ENCODE measurements at places on chromosomes 11 and 22.

GRCh38 chr22:39177791-39178190 is 25.3 kb upstream of the CBX7 start:
- DNase-seq: no peak

DNA sequence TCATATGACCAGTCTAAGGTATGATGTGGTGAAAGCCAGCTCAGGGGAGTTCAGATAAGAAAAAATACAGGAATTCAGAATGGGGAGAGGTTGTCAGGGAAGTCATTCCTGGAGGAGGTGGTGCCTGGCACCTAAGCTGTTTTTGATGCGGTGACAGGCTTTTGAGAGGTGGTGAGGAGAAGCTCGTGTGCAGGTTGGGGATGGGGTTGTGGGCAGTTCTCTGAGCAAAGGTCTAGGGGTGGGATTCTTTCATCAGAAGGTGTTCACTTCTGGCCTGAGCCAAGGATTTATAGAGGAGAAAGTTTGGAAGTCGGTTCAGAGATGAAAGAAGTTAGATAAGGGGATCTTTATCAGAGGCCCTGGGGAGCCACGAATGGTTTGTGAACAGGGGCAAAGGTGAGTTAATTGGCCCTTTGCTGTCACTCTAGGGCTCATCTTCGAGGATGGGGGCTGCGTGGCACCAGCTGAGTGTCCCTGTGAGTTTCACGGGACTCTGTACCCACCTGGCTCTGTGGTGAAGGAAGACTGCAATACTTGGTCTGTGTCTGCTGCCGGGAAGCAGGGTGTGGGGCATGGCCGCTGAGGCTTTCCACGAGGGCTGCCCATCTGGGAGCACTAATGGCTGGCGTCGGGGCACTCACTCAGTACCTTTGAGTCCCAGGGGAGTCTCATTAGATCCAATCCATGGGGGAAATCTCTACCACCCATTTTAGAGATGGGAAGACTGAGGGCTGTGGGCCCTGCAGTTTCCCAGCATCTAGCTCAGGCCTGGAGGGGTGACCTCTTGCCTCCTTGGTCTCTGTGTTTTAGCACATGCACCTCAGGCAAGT is 13.4 kb downstream of the OTOG start:
- DNase-seq: no peak

- no peak for DNase-seq
These were observed 69.0 kb downstream of the ZC3H12C start for GRCh38 chr11:110162216-110162615.

- no peak for DNase-seq
These were observed 109.2 kb downstream of the RRM1 start for GRCh38 chr11:4203603-4204360.

DNA sequence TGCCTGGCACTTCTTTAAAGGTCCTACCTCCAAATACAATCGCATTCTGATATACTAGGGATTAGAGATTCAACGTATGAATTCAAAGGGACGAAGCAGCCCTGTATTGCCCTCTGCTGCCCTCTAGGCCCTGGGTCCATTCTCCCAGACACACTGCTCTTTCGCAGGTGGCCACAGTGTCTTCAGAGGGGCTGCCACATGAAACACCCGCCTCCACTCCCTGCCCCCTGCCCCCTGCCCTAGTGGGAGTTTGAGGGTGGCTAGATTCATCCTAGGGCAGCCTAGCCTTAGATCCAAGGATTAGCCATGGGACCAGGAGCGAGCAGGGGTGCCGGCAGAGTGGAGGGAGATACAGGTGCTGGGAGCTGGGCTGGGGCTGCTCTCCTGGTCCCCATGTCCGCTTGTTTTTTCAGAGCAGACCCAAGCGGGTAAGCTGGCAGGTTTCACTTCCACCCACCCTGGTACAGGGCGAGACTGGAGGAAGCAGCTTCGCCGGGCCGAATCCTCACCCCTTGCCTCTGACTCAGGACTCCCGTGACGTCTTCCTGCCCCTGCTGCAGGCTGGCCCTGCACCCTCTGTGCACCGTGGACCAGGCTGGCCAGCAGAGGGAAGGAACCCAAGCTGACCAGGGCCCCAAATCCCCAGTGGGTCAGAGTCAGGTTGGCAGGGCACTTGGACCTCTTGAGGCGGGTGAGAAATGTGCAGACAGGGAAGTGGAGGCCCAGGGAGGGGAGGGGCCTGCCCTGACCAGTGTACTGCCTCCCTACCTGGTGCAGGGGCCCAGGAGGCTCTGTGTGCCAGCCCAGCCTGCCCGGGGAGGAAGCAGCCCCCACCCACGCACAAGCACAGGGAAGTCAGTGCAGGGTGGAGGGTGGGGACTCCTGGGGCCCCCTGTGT is 28.4 kb upstream of the HMOX1 start:
- DNase-seq: no peak

GRCh38 chr11:57290288-57290687 is 34.5 kb downstream of the TNKS1BP1 start:
- no peak for DNase-seq

DNA sequence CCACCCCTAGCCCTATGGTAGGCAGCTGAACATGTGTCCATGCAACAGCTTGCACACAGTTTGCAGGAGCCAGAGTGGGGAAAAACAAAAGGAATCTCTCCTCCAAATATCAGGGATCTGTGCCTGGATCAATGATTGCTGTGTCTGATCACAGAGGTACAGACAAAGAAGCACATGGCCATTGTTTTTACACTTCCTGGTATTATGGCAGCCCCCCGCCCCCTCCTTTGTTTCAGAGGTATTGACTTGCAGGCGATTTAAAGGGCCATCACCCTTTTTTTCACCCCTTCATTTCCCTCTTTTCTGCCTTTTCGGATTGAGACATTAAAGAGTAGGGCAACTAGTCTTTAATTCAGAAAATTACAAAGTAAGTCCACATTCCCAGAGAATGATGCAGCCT is 453.0 kb upstream of the LUZP2 start:
- DNase-seq: no peak

DNA sequence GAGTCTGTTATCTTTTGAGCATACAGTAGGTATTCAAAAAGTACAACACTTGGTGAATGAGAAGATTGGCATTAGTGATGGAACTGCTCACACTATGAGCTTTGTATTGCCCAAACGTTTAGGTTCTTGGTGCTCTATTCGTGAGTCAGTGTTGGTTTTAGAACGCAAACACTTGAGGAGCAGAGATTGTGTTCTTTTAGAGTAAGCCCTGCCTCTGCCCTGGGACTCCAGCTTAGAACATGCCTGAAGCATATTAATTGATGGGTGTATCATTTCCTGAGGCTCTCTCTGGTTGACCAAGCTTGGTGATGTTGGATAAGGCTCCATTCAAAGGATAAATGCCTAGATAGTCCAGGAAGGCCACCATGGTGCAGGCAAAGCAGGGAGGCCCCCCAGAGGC is 10.9 kb downstream of the MTNR1B start:
- DNase-seq: no peak

GRCh38 chr11:110035357-110035756 is 57.8 kb upstream of the ZC3H12C start:
- DNase-seq: no peak

DNA sequence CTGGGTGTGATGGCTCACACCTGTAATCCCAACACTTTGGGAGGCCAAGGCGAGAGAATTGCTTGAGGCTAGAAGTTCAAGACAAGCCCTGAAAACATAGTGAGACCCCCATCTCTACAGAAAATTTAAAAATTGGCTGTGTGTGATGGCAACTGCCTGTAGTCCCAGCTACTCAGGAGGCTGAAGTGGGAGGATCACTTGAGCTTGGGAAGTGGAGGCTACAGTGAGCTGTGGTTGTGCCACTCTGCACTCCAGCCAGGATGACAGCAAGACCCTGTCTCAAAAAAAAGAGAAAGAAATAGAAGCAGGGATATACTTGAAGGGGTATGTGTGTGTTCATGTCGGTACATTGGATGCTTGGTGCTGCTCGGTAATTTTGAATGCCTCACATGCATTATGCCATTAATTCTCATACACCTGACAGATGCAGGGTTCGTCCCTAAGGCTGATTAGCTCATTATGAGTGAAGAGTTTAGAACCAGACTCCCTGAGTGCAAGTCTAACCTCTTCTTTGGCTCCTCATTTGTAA is 14.0 kb downstream of the CRKL start:
- no peak for DNase-seq

DNA sequence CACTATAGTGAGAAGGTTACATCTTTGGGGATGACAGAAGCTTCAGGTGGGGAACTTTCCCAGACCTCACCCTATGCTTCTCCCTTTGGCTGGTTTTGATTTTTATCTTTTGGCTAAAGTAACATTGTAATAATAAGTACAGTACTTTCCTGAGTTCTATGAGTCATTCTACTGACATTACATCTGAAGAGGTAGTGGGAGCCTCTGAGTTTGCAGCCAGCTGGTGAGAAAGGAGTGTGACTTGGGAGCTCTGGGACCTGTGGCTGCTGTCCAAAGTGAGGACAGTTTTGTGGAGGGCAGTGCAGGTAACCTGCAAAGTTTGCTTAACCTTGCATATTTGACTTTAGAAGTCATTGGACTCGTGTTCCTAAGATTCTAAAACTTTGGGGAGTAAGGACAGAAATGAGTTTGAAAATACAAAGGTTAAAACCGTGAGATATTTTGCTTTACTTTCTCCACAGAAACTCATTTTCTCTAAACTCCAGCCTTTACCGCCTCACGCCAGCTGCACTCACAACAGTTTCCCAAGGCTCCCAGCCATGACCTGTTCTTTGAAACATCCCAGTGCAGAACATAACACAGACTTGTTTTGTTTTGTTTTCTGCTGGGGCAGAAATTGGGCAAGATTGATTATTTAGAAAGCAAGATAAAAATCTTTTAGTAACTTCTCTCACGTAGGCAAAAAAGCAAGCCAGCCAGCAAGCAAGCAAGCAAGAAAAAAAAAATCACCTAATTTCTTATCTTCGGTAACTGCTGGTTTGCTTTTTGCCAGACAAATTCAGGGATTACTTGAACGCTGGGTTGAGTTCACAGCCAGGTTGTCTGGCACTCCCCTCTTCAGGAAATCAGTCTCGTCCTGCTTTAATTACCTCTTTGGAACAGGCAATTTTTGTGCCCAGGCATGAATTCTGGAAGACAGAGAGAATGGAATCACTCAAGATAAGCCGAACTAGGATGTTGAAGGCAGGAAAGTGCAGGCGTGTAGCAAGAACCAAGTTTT is 478.3 kb upstream of the ISX start:
- DNase-seq: no peak

GRCh38 chr11:841981-842369 is 354 bp downstream of the POLR2L start:
- no peak for DNase-seq

DNA sequence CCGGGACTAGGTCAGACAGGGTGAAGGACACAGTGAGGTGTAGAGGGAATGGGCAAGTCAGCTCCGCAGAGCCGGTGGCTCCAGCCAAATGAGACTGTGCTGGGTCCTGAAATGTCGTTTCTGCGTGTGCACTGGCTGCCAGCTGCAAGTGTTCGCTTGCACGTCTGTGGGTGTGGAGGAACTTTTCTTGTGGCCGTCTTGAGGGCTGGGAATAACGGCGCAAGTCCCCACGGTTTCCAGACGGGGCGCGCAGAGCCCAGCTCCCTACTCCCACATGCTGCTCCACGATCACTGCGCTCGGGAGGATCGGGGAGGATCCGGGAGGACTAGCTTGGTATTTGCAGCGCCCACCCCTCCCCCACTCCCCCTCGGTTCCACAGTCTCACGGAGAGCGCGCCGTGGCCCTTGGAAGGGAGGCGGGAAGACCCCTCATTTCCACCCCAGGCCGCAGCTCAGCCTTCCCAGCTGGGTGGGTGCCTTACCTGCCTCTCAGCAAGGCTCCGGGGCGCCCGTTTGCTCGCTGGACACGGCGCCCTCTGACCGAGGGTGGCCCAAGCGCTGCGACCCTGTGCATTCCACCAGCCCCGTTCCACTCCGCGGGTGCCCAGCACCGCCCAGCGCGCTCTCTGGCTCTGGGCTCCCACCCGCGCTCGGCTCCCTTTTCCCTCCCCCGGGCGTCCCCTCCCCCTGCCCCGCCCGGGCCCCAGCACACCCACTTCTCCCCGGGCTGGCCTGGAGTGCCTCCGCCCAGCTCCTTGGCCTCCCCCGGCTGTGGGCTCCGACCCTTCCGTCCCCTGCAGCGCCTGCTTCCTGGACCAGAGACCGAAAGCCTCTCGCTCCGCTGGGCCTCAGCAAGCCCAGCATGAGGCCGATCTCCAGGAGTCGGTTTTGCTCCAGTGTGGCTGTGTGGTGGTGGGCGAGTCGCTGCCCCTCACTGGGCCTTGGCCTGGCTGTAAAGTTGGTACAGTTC is at the start of gene KCNE3:
KCNE3 (minus strand) TSS at position 634 of the 970 bp plus-strand sequence. CDS start 9,986 bp downstream, outside the sequence.
- no peak for DNase-seq
